ENCODE measurements at places on chromosomes 12 and 14.

DNA sequence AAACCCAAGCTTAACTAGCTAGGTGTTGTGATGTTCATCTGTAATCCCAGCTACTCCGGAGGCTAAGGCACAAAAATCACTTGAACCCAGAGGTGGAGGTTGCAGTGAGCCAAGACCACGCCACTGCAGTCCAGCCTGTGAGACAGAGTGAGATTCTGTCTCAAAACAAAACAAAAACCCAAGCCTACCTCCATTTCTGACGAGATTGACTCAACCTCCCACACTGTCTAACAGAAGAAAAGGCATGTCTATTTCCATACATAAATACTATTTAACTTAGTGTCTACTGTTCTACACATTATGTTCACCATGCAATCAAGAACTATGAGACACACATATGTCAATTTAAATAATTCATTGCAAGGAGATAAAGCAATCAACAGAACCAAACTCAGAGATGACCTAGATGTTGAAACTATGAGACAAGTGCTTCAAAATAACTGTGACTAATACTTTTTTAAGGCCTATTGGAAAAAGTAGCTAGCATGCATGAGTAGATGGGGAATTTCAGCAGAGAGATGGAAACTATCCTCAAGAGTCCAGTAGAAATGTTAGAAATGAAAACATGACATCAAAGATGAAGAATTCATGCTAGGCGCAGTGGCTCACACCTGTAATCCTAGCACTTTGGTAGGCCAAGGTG lies 75.9 kb upstream of the DHRS4 start:
- no peak for DNase-seq

DNA sequence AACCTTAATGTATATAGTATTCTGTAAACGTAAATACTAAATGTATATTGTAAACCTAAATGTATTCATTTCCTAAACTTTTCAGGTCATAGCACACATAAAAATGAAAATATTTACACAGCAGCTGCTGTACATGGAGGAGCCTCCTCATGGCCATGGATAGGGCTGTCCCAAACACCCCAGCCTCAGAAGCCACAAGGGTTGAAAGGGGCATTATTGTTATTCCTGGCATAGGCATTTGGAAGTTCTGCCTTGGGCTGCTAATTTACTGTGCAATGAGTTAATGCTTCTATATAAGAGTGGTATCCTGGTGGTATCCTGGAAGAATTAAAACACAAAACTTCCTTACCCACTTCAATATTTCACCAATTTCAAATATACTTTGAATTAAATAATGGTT lies 159.4 kb downstream of the SLC5A8 start:
- DNase-seq, result no peak

DNA sequence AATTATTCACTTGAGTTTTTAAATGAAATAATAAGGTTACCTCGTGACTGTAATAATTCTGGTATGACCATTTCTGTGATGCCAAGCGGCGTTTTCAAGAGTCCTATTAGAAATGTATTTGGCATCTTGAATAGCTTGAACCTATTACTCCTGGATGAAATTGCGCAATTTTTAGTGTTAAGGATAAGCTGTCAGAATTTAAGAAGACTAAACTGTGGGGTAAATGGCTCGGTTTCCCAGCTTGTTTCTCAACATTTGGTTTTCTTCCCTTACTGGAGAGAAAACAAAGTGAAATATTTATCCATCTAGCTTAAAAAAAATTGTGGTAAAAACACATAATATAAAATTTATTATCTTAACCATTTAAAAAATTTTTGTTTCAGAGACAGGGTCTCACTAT lies 26.8 kb downstream of the PCNX1 start:
- DNase-seq, result no peak

GRCh38 chr12:62907561-62907960 lies 27.4 kb downstream of the PPM1H start:
- DNase-seq, result no peak

DNA sequence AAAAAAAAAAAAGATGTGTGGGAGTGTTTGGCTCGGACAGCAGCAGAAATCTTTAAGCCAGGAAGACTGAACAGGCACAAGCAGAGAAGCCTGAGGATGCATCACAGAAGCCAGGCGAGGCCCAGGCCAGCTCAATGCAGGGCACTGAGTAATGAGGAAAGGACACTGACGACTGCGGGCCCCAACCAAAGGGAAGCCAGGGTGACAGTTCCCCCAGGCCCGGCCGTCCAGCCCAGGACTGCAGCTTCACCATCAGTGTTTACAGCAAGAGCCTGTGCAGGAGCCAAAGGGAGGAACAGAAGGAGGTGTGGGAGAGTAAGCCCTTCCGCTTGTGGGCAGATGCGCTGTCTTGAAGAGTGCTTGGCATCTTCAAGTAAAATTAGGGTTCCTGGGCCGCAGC lies 205.3 kb upstream of the SFSWAP start:
- DNase-seq, result no peak

DNA sequence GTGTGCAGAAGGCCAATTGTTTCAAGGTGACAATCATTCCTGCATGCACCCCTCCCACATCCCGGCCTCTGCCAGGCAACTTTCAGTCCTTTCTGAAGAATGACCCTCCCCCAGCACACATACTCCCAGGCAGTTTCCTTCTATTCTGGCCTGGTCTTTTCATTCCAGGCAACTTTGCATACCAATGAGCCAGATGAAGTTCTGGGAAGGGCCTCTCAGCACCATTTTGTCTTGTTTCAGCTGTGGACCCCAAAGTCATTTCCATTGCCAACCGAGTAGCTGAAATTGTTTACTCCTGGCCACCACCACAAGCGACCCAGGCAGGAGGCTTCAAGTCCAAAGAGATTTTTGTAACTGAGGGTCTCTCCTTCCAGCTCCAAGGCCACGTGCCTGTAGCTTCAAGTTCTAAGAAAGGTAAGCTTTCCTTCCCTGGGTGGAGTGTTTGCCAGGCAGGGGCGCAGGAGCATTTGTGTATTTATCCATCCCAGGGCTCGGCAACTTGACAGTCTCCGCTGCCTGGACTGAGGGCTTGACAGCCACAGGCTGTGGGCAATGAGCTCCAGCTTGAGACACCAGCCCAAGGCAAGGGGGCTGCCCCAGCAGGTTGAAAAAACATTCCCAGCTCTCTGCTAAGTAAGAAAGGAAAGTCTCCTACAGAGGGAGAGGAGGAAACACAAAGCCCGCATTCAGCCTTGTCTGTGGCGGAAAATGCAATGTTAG lies 16.4 kb downstream of the BCL2L14 start:
- DNase-seq, result no peak

All from stimulated activated CD8-positive, alpha-beta memory T cell treated with anti-CD3 and anti-CD28 coated beads, Interleukin-15, amount 100 ng/mL, for 4 hours (primary cell).